Activated CD8-positive, alpha-beta T cell treated with anti-CD3 and anti-CD28 coated beads for 36 hours (primary cell): ENCODE measurements at places on chromosomes 11 and 22.

GRCh38 chr22:47818496-47818895, 1056.0 kb downstream of the TBC1D22A start:
- no peak for DNase-seq

- no peak for DNase-seq
Observed at GRCh38 chr22:49598338-49598737, 229.3 kb downstream of the BRD1 start.

GRCh38 chr22:19959043-19959586, 17.5 kb upstream of the TXNRD2 start:
- no peak for DNase-seq

DNA sequence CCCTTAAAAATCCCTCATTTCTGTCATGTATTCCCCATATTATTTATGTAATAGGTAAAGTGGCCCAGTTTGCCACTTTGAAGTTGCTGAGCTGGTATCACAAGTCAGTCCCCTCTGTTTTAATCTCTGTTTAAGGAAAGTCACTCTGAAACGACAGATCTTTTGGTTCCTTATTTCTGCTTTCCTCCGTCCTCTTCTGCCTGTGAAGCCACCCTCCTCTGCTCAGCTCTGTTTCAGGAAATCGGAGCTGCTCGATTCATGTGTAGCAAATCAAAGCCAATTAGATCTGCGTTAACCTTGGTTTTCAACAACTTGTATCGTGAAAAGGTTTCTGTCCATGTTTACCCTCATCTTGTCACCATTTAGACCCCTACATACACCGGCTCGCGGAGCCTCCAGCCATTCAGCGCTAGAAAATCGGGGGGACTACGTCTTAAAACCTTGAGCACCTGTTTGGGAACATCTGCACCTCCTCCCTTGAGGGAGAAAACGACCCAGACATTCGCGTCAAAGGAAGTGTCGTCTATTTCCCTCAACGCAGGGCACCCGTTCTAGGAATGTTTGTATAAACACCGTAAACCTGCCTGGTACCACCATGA, 576 bp upstream of the SC5D start:
- DNase-seq, result no peak

DNA sequence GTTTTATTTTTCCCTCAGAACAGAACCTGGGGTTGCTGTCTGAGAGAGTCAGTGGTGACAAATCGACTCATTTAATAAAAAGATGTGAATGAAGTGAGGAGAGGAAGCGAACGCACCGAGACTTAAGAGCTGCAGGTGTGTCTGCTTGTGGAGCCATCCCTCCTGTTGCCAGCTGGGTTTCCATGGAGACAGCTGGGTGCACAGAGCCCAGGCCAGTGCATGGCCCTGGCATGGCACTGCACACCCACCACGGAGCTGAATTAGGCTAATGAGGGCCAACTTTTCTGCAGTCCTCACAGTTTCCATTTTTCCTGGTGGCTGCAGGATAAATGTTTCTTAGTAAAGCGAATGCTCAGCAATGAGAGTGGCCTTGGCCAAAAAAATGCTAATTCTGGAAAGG, 750.2 kb downstream of the OPCML start:
- DNase-seq, result no peak

DNA sequence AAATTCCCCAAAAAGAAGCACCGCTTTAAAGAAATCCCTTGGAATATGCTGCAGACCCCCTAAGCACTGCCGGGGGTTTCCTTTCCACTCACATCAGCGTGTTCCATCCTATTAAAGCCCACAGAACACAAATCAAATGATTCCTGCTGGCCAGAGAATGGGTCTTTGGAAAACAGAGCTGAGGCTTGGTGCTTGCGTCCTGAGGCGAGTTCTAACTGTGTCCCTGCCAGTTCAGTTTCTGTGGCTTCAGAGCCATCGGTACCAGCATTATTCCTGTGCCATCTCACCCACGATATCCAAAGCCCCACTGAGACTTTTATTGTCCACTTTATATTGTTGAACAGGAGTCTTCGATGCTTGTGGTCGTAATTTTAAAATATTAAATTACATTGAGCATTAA, 142.0 kb upstream of the SYT13 start:
- DNase-seq, result no peak

GRCh38 chr11:25779033-25779432, 552.9 kb upstream of the ANO3 start:
- no peak for DNase-seq
